ENCODE measurements at places on chromosomes 5 and 9.

DNA sequence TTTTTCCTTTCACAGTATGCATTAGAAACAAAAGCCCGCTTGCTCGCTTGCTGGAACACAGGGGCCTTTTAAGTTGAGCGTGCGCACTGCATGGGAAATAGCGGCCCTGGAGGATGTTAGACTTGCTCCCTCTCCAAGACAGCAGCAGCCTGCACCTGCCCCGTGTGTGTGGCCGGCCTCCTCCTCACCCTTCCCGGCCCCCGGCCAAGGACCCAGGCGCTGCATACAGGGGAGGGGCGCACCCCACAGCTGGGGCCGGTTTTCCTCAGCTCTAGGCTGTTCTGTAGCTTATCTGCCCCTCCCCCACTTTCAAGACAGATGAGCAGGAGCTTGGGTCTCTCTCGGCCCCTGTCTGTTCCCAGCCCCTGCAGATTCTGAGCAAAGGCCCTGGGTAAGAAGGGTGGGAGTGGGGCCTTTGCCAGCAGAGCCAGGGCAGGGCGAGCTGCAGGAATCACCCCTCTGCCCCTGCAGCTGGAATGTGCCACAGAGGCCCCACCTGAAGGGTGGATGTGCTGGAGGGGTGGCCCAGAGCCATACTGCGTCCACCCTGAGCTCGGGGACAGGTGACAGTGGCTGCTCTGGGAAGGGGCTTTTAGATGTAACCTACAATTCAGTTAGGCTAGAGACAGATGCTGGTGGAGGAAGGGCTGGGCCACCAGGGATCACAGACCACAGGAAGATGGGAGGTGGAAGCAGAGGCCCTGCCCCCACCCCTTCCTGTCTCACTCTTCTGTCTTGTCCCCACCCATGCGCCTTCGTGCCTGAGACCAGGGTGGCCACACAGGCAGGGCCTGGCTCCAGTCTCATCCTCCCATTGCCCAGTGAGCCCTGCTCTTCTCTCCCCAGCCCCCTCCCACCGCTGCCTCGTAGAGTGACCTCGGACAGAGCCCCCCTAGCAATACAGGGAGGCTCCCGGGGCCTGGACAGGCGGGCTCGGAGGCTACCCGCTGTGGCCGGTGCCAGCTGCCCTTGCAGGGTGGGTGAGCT lies 132.4 kb downstream of the DAB2IP start:
- DNase-seq = no peak

- DNase-seq = no peak
Measured at GRCh38 chr9:79912318-79913070, 340.7 kb downstream of the TLE4 start.

DNA sequence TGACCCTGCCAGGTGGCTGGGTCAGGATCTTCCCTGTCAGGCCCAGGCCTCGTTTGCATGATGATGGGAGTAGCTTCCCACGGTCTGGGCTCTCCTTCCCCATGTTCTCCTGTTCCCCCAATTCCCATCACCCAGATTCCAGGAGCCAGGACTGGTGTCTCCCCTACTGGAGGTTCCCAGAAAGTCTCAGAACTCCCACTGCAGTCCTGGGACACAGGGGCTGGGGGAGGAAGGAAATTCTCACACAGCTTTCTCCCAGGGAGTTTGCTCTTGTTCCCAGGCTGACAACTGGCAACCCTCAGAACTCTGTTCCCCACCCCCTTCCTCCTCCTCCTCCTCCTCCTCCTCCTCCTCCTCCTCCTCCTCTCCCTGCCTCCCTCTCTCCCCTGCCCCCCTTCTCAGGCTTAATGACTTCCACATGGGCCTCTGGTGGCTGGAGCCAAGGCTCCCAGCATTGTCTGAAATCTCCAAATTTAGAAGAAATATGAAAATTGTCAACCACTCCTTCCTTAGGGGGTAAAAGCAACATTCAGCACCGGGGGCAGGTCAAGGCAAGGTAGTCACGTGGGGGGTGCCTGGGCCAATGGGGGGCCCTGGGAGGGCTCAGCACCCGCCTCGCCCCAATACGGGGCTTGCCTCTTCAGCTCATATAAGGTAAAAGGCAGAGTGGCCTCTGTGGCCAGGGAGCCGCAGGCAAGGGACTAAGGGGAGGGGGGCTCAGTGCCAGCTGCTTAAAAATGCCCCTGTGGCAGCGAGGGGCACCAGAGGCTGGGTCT lies 27.3 kb upstream of the IL17B start:
- no peak for DNase-seq

- no peak for DNase-seq
Measured at GRCh38 chr9:18891946-18892670, 140.9 kb downstream of the SAXO1 start.

- DNase-seq = no peak
Measured at GRCh38 chr5:15604986-15605385, 105.0 kb downstream of the FBXL7 start.

GRCh38 chr5:15898641-15899040 lies 280.9 kb downstream of the MARCHF11 start:
- no peak for DNase-seq

DNA sequence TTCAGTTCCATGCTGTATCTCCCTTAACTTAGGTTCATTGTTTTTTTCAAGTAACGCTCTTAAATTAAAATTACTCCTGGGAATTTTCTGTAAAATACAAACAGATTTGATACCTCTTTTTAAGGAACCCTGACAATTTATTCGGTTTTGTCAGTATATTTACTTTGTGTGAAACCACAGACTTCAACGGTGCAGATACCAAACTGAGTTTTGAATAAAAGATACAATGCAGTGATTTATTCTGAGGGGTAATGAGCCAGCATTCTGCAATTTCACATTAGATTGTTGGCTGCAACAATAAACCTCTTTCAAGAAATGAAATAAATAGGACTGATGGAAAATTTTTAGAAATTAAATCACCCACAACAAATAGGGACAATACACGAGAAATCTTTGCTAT lies 308.6 kb upstream of the EDIL3 start:
- DNase-seq = no peak

- no peak for DNase-seq
Measured at GRCh38 chr9:33837138-33837537, 20.2 kb downstream of the UBE2R2 start.

DNA sequence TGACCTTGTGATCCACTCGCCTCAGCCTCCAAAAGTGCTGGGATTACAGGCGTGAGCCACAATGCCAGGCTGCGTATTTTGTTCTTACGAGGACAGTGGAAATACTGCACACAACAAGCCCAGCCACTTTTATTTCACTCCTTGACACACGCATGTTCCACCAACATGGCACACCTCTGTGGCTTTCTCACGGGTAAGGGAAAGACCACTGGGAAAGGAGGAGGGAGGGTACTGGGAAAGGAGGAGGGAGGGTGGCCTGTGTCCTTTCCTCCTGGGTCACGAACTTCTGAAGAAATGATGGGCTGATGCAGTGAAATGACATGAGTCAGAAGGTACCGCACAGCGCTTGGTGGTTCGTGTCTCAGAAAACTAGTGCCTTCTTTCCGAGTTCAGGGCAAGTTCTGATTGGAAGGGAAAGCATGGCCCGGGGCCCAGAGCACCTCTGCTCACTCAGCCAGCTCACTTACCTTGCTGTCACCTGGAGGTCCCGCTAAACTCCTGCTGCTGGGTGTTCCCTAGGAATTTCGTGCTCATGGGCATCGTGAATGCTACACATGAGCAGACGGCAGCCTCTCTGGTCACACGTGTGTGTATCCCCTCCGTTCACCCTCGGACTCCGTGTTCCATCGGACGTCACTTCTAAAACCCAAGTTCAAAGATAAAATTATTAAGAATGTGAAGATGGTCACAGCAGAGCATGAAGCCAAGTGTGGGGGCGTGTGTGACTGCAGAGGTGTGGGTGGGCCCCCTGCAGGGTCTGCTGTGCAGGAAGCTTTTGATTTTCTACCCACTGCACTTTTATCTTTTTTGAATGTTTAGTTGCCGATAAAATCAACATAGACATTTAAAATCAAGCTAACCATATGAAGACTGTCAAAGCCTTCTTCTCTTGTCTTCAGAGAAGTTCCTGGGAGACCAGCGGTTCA lies 42.9 kb downstream of the LAMC3 start:
- no peak for DNase-seq

GRCh38 chr5:148336704-148337435 lies 1.5 kb downstream of the SPINK9 start:
- DNase-seq = no peak

- DNase-seq = no peak
Measured at GRCh38 chr5:145921211-145921610, 15.2 kb upstream of the SH3RF2 start.

GRCh38 chr5:100574716-100575115 lies 39.5 kb downstream of the FAM174A start:
- no peak for DNase-seq

GRCh38 chr5:113320273-113320780 lies 114.5 kb downstream of the TSSK1B start:
- no peak for DNase-seq

DNA sequence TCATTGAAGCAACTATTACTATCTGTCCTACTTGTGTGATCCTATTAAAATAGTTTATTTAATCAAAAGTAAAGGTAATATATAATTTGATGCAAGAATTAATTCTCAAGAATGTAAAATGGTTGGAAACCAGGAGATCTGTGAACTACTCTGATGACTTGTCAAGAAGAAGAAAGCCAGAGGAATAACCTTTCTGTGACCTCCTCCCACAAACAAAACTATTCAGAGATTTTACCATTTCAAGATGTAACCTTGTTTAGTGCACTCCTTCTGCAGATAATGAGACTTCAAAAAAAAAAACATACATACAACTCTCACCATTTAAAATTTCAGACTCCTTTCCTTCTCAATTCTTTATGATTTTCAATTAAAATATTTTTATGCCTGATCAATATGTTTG lies 79.5 kb downstream of the RFX3 start:
- no peak for DNase-seq

DNA sequence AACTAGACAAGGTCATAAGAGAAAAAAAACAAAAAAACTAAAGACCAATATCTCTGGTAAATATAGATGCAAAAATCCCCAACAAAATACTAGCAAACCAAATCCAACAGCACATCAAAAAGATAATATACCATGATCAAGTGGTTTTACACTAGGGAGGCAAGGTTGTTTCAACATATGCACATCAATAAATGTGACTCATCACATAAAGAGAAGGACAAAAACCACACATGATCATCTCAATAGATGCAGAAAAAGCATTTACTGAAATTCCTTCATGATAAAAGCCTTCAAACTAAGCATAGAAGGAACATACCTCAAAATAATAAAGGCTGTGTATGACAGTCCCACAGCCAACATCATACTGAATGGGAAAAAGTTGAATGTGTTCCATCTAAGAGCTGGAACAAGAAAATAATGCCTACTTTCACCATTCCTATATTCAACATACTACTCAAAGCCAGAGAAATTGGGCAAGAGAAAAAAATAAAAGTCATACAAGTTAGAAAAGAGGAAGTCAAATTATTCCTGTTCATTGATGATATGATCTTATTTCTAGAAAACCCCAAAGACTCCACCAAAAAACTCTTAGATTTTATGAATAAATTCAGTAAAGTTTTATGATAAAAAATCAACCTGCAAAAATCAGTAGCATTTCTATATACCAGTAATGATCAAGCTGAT lies 72.2 kb upstream of the FAM169A start:
- DNase-seq = no peak

DNA sequence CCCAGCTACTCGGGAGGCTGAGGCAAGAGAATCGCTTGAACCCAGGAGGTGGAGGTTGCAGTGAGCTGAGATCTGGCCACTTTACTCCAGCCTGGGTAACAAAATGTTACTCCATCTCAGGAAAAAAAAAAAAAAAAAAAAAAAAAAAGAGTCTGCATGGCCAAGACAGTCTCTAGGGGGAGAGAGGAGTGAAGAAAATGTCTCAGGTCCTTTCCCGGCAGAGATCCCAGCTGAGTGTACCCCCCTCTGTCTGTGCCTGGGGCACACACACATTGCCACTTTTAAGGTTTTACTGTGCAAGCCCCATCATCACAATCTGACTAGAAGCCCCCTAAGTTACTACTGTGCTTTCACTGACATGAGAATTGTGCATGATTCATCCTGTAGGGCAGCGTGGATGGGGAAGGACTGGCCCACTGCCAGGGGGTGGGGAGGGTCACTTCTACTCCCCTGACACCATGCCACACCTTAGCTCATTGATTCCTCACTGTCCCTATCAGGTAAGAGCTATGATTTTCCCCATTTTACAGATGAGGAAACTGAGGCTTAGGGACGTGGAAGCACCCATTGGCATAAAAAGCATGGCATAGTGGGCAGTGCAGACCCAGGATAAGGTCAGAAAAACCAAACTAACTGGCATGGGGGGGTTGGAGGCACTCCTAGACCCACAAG lies 102.3 kb upstream of the LARP1 start:
- no peak for DNase-seq
